Activated CD8-positive, alpha-beta T cell treated with anti-CD3 and anti-CD28 coated beads for 36 hours (primary cell): ENCODE measurements at places on chromosomes 16 and 17. TPM values are rescaled to one million over a fixed set of nuclear protein-coding genes. Genes with fewer than 3 reads are reported as not detected.

- H3K27ac ChIP-seq, result no peak overlapping the region
- H3K4me1 ChIP-seq, result no peaks in the 10 kb centered on the region
- no peak for DNase-seq
- H3K27me3 ChIP-seq, result peaks cover 7% of the 10 kb centered on the region
- H3K36me3 ChIP-seq, result no peaks in the 10 kb centered on the region
Observed at GRCh38 chr17:41390411-41390938, 6.9 kb downstream of the KRT31 start.

DOC2B gene
- not detected for total RNA-seq

IL34 gene
- total RNA-seq, result not detected

DNA sequence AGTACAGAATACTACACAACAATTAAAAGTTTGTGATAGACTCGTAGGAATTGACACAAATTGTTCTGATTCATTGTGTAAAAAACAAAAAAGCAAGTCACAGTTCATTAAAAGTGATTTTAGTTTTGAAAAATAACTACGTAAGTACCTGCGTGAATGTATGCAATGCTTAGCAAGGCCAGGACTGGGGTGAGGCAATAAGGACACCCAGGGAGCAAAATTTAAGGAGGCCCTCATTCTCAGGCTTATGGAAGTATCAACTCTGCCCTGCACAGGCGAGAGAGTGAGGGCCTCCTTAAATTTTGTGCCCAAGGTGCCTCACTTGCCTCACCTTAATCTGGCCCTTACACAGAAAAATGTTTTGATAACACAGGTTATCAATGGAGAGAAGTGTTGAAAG lies 31.4 kb downstream of the NOG start:
- peaks cover under 1% of the 10 kb centered on the region for H3K4me1 ChIP-seq
- H3K4me3 ChIP-seq, result no peak overlapping the region
- no peaks in the 10 kb centered on the region for H3K27me3 ChIP-seq
- DNase-seq, result no peak

DNA sequence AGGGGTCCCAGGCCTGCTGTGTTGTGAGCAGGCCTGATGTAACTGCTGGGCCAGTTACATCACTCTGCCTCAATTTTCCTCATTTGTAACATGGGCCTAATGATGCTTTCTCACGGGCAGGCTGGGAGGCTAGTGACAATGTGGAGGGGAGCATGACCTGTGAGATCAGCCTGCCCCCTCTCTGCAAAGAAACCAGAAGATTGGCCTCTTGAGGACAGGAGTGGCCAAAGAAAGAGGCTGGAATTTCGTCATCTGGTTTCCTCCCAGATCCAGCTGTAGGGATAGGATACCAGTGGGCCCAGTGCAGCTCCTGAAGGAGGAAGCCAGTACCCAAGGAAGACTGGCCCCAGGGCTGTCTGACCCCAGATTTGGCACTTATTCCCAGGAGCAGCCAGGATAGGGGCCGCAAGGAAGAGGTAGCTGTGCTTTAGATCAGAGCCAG lies 615 bp upstream of the SREBF1 start:
- no peaks in the 10 kb centered on the region for H3K27me3 ChIP-seq
- peaks cover 64% of the 10 kb centered on the region for H3K4me1 ChIP-seq
- peak overlapping the region; percentile 92 for H3K4me3 ChIP-seq
- peak; percentile 43 for DNase-seq

GRCh38 chr17:80047176-80047575 lies 10.7 kb downstream of the CCDC40 start:
- H3K27me3 ChIP-seq, result no peaks in the 10 kb centered on the region
- H3K4me1 ChIP-seq, result no peaks in the 10 kb centered on the region
- no peak overlapping the region for H3K4me3 ChIP-seq
- H3K36me3 ChIP-seq, result no peaks in the 10 kb centered on the region
- no peak overlapping the region for H3K27ac ChIP-seq

DNA sequence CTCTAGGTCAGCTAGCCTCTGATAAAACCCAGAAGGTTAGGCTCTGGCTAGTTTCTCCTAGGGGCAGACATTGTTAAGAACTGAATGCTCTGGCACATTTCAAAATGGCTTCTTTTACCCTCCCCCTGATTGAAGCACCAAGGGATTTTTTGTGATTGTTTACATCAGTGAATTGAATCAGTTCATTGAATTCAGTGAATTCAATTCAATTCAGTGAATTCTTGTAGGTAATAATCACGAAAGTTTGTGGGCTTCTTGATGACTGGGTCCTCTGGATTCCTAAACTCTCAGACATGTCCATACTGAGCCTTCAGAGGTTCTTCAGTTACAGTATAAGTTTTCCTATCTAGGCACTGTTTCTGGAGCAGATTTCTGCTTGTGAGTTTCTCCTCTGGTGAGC lies 135.2 kb upstream of the ELAC2 start:
- H3K36me3 ChIP-seq, result no peaks in the 10 kb centered on the region
- no peak for DNase-seq

MARCHF10 gene
- not detected for total RNA-seq

CD300LG gene
- not detected for total RNA-seq

IGFALS gene
- total RNA-seq, result not detected

ASIC2 gene
- total RNA-seq, result not detected

GRCh38 chr17:3966720-3967363 lies 2.6 kb upstream of the ATP2A3 start:
- H3K4me3 ChIP-seq, result peak overlapping the region; percentile 34
- no peak overlapping the region for H3K27ac ChIP-seq
- peaks cover 4% of the 10 kb centered on the region for H3K36me3 ChIP-seq
- peaks cover 22% of the 10 kb centered on the region for H3K4me1 ChIP-seq

DGKE gene
- total RNA-seq, result 29.0 TPM

OR1A1 gene
- not detected for total RNA-seq

DNA sequence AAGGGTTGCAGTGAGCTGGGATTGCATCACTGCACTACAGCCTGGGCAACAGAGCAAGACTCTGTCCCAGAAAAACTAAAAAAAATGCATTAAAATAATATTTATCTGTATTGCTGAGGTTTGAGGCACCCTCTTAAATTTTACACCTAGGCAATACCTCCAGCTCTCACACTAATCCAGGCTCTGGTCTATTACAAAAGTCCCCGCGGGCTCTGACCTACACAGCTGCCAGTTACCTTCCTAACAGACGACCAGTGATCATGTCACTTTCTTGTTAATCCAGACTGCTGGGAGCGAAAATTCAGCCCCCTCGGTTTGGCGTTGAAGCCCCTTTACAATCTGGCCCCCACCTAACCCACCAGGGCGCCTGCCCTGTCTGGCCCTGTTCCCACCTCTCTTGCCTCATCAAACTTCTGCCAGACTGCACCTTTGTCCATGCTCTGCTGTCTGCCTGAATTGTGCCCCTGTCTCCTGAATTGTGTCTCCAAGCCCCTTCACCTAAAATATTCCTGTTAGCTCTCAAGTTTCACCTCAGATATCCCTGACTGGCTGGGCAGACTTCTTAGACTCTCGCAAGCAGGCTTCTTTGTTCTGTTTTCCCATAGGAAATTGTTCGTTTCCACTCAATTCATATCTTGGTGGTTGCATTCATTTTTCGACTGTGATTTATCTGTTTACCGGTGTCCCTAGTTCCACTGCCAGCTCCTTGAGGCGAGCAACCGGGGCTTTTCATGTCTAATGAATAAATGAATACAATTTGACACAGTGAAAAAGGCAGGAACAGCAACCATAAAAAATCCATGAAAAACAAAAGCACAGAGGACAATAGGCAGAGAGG lies 65.9 kb downstream of the PITPNC1 start:
- no peak for DNase-seq
- H3K4me3 ChIP-seq, result no peak overlapping the region
- H3K27me3 ChIP-seq, result no peaks in the 10 kb centered on the region
- peaks cover 68% of the 10 kb centered on the region for H3K4me1 ChIP-seq
- peak overlapping the region; percentile 85 for H3K27ac ChIP-seq

SPIRE2 gene
- total RNA-seq, result 0.29 TPM

GRCh38 chr16:46982335-46982734 lies 8.9 kb upstream of the DNAJA2 start:
- no peaks in the 10 kb centered on the region for H3K27me3 ChIP-seq
- peaks cover 2% of the 10 kb centered on the region for H3K4me1 ChIP-seq
- H3K27ac ChIP-seq, result no peak overlapping the region
- DNase-seq, result no peak
- H3K4me3 ChIP-seq, result no peak overlapping the region

CISD3 gene
- 44.2 TPM for total RNA-seq
